ENCODE measurements at places on chromosomes 12 and 14. TPM values are rescaled to one million over a fixed set of nuclear protein-coding genes. Genes with fewer than 3 reads are reported as not detected.

DNA sequence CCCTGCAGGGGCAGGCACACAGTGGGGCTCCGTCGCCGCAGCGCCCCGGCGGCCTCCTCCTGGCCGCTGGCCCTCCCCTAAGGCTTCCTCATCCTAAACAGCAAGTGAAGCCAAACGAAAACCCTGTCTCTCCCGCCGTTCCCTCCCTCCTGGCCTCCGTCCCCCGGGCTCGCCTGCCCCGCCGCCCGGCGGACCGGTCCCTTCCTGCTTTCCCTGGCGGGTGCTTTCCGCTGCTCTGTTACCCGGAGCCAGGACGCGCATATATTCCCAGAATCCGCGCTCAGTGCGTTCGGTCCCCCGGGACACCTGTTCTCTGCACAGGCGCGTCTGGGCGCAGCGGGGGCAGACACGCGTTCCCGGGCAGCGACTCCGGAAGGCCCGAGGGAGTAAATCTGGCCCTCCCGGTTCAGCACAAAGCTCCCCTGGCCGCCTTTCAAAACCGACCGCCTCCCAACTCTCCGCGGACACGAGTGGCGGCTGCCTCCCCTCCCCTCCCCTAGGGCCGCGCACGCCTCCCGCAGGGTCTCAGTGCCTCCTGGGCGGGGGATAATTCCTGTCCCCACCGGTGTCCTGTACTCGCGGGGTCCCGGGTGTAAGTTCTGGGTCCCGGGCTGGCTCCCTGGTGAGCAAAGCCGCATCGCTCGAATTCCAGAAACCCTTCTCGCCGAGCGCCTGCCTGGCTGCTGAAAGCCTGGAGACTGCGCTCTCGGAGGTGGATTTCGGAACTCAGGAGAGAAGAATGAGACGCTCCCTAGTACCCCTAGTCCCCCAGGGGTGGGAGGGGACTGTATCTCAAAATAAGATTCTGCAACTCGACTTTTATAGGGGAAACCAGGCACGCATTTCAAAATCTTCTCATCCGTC lies 21.4 kb upstream of the CEP170B start:
- DNase-seq: no peak

DNA sequence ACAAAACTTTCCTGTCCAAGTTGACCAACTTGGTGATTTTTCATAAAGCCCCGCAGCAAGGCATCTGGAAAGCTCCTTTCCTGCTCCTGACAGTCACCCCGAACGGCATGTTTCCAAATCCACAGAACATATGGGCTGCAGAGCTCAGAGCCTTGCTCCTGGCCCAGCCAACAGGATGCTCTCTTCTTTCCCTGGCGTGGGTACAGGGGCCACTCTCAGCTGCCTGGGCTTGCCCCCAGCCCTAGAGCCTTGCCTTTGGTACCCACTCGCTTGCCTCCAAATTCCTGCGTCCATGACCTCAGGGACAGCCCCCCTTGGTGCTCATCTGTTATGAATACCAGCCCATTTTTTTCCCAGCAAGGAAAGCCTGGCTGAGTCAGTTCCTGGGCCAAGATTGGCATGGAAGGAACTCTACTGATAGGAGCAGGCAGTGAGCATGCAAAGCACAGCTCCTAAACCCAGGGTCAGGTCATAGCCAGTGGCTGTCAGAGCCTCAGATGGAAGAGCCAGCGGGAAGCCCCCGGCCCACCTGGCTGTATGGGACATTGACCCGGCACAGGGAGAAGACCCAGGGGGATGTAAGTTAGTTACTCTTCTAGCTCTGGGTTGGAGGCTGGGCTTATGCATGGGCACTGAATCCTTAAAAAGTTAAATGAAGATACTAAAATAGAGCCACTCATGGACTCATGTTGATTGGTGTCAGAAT lies 105.3 kb upstream of the RTL1 start:
- DNase-seq: no peak

GRCh38 chr12:96198965-96199364 lies 4.8 kb downstream of the ELK3 start:
- DNase-seq: no peak

DNA sequence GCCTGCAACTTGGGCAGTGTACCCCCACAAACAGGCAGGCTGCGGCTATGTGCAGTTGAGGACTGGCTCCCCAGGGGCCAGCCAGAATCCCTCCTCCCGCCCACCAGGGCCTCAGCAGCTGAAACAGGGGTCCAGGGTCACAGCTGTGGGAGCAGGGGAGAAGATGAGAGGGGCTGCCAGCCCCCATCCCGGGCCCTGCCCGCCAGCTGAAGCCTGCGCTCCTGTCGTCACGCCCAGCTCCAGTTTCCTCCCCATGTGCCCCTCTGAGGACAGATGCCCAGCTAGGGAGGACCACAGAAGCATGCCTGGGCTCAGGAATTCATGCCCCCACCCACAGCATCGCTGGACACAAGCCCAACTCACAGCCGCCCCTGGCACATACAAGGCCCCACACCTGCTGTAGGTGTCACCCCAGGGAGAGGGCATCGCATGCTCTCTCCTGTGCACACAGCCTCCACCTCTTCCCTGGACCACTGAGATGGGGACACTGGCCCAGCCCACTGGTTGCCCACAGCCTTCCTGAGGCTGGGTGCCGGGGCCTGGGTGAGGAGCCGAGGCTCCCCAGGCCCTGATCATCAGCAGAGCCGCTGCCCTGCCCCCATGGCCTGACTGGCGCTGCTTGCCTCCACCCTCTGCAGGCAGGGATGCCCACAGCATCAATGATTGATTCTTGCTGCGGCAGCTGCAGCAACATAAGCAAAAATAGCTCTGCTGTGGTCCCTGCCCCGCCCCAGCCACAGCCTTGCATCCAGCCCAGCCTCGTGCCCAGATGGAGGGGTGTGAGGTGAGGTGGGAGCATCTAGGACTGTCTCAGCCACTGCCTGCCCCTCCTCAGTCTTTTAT lies 3.7 kb upstream of the CLBA1 start:
- DNase-seq: no peak

GRCh38 chr12:128612150-128612850 lies 211.5 kb downstream of the SLC15A4 start:
- no peak for DNase-seq

DNA sequence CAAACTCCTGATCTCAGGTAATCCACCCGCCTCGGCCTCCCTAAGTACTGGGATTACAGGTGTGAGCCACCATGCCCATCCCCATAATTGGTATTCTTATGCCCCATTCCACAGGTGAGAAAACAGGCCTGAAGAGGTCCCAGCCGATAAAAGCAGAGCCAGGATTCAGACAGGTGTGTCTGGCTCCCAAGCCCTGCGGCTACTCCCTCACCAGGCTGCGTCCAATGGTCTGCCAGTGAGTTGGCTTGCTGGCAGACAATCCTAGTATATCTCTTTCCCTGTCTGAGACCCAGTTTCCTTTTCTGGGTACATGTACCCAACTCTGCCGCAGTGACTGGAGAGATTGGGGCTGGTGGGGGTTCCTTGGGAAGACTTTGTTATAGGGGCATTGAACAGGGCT lies 1.9 kb upstream of the TSPAN9 start:
- DNase-seq: no peak

DNA sequence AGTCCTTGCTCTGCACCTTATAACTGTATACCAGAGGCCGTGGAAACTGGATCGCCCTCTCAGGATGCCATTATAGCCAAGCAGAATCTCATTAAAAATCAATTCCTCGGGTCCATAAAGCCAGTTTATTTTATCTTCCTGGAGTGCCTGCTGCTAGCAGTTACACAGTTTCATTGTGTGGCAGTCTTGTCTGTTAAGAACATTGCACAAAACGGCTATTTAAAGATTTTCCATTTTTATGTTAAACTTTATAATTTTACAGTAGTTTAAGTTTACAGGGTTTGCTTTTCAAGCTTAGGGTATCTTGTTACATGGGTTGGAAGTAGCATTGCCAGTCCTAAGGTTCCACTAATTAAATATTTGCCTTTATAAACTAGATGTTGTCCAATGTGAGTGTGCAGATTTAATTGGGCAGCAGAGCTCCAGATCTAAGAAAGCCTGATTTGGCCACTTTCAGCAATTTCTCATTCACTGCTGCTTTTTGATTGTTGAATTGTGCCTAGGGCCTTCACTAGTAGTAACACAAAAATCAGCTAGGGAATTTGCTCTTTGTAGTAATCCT lies 17.0 kb downstream of the TMEM30B start:
- no peak for DNase-seq

DNA sequence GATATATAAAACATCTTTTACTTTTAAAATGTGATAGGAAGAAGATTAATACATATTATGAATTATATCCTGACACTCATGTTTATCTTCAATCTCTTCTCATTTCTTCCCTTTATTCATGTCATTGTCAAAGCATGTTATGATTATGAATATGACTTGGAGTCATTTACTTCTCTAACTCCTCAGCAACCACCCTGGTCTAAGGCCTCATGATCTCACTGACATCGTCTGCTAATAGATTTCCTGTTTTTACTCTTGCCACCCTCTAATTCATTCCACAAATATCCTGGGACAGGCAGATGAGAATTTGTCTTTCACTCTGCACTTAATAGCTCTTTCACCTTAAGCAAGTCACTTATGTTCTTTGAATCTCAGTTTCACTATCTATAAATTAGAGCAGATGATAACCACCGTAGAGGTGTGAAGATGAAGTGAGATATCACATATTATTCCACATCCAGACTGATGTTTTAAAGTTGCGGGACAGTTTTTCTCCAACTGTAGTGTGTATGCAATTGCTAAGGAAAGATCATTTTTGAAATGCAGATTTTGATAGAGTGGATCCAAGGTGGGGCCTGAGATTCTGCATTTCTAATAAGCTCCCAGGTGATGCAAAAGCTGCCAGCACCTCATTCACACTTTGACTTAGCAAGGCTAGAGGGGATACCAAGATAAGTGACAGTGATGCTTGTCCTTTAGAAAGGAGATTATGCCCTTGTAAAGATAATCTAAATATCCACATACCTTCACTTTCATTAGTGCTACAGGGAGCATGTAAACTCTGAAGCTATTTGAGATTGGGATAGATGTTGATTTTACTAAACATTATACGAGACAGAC lies 3.3 kb upstream of the IAPP start:
- DNase-seq: no peak

DNA sequence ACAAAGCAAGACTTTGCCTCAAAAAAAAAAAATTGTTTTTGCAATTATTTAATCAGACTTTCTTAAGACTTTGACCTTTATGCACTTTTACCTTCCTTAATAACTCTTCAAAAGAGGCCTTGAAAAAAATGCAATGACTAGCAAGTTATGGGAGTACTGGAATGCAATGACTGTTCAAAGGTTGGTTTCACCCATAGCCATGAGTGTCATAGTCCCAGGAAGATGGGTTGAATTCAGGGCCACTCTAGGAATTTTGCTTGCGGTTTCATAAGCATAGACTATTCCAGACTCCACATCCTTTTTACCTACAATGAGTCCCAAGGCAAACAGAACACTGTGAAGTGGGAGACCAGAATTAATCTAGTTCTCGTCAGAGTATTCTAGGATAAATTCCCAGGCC lies 29.4 kb upstream of the DENND5B start:
- no peak for DNase-seq

DNA sequence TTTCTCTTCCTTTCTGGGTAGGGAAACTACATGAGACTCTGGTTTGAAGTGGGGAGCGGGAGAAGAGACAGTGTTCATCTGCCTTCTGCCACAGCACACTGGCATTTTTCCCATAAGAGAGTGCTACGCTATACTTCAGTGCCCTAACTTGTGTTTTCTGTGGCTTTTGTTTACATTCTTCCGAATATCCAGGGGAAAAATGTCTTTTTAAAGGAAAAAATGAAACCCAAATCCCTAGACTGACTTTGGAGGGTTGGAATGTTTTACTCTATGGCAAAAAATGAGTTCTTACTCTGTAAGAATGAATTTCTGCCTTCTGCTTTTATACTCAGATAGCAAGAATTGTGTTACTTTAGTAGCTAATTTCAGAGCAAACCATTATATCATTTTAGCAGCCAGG lies 88.1 kb upstream of the TMEM263 start:
- no peak for DNase-seq

- no peak for DNase-seq
These were observed 710 bp upstream of the BMAL2 start for GRCh38 chr12:27331927-27332324.

DNA sequence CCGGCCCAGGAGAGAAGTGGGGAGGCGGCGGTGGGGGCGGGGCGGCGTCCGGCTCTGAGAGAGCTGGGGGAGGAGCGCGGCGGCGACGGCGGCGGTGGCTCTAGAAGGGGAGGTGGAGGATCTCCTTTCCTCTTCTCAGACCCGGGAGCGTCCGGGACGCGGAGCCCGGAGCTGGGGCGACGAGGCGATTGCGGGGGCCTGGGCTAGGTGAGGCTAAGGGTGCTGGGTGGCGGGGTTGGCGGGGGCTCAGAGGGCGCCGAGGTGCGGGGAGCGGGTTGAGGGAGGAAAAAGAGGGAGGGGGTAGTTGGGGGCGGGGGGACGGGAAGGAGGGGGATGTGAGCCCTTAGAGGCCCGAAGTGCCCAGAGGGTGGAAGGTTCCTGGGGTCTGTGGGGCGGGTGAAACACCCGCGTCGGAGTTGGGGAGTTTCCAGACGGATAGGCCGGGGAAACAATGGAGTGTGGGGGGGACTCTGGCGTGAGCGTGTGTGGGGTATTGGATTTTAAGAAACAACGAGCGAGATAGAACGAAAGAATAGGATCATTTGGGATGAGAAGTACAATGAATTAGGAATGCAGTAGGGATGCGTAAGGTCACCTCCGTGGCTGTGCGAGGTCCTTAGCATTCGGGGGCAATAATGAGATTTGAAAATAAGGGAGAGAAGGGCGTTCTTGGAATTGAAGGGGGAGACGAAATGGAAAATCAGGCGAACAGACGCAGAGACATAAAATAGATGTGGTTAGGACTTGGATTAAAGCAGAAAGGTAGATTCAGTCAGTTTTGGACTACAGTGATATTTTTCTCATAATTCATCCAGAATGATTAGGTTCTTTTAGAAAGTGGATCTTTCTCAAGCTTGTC lies at the start of gene SPATS2:
SPATS2 (plus strand) TSS at position 82 of the 859 bp plus-strand sequence. CDS start 93,551 bp downstream, outside the sequence.
- DNase-seq: no peak

DNA sequence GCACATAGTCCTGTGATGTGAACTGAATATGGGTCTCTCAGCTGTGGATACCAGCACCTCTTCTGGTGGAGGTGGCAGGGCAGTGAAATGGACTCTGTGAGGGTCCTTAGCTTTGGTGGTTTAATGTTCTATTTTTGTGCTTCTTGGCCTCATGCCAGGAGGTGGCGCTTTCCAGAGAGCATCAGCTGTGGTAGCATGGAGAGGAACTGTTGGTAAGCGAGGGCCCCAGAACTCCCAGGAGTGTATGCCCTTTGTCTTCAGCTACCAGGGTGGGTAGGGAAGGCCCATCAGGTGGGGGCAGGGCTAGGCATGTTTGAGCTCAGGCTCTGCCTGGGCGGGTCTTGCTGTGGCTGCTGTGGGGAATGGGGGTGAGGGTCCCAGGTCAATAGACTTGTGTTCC lies 241.7 kb downstream of the AEBP2 start:
- DNase-seq: no peak

GRCh38 chr12:94704452-94705306 lies 54.3 kb upstream of the TMCC3 start:
- peak; percentile 21 for DNase-seq

Gene KANSL2
- total RNA-seq: 47.2 TPM

Gene OTOGL
- 0.14 TPM for total RNA-seq

Gene DPPA3
- total RNA-seq: not detected

Gene RNASE2
- total RNA-seq: not detected

Gene BICD1
- 14.5 TPM for total RNA-seq

Gene P2RX2
- total RNA-seq: not detected

Gene RAD9B
- 1.2 TPM for total RNA-seq
